ENCODE measurements at places on chromosomes 1 and 21. TPM values are rescaled to one million over a fixed set of nuclear protein-coding genes. Genes with fewer than 3 reads are reported as not detected.

DNA sequence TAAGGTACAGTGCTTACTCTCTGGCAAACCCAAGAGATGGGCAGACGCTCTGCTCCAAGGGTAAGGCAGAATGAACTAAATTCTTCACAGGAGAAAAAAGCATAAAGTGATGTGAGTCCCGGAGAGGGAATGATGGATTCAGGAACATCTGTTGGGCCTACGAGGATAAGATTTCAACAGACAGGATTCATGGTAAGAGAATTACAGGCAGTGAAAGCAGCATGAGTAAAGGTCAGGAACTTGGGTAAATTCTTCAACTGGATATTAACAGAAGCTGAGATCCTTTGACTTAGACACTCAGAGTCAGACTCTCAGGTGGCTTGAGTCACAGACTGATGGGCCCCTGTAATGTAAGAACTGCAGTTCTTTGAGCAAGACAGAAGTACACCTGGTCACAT is 152.6 kb downstream of the TRABD2B start:
- DNase-seq, result peak; percentile 12

GRCh38 chr21:22575165-22575584 is 1577.0 kb downstream of the NCAM2 start:
- peak; percentile 88 for DNase-seq

CFAP126 gene
- total RNA-seq, result 1.2 TPM

DNA sequence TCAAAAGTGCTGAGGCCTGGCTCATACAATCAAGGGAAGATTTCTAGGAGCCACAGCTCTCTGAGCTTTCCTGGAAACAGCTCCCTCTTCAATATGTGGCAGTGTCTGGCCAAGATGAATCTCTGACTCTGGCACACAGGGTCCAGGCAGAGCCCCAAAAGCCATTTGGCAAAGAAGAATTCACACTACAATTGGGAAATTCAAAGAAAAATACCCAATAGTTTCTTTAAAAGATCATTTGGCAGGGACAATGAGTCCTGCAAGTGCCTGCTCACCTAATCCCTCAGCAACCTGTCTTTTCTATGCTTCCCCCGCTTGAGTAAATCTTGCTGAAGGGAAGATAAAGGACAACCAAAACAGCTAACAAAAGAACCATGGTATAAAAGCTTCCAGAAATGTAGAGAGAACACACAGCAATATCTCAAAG is 124.6 kb downstream of the TGFBR3 start:
- no peak for DNase-seq

- DNase-seq, result no peak
Observed at GRCh38 chr1:224059897-224060427, 53.9 kb upstream of the FBXO28 start.

DNA sequence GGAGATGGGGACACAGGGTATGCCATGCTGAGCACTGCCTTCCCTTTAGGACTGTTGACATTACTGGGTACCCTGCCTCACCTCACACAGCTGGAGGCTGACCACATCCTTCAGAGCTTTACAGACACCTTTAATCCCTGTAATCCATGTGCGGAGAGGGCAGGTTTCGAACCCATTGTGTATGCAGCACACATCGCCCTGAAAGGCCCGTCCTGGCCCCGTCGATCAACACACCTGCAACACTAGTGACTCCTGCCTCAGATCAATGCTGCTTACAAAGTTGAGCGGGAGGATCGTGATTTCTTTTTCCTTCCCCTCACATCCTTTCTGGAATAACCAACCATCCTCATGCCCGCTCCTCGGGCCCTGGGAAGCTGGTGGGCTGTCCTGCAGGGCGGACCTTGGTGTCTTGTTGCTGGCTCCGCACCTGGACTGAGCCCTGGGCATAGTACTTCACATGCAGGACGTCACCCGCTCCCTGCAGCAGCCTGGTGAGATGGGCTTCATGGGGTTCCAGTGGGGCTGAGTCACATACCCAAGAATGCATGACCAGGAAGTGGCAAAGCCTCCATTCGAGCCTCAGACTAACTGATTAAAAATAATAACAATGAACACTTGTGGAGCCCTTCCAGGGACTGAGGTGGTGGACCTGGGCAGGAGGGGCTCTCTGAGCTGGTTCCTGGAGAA is 403.6 kb downstream of the PTPRU start:
- peak; percentile 47 for DNase-seq

GRCh38 chr21:42682661-42683210 is 29.3 kb downstream of the PDE9A start:
- DNase-seq, result no peak

All from endodermal cell (in vitro differentiated cells).